ENCODE measurements at places on chromosomes 11 and 22.

GRCh38 chr11:8672346-8672745 lies 10.1 kb downstream of the TRIM66 start:
- DNase-seq, result no peak

DNA sequence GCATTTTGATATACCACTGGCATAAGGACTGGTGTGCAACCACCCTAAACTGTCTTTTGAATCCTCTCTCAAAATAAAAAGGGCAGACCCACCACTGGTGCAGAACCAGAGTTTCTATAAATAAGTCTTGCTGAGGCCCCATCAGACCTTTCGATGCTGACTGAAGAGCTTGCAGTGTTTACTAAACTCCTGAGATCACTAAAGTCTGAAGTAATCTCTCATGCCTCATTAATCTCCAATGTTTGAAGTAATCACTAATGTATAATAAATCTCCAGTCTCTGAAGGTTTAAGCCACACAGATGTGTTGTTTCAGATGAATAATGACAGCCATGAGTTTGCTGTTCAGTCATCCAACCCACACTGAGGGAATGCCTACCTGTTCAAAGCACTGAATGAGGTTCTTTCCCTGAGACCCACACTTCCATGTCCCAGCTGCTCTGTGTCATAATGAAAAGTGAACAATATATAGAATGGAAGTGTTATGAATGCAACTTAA lies 50.6 kb upstream of the DEUP1 start:
- peak; percentile 56 for DNase-seq

DNA sequence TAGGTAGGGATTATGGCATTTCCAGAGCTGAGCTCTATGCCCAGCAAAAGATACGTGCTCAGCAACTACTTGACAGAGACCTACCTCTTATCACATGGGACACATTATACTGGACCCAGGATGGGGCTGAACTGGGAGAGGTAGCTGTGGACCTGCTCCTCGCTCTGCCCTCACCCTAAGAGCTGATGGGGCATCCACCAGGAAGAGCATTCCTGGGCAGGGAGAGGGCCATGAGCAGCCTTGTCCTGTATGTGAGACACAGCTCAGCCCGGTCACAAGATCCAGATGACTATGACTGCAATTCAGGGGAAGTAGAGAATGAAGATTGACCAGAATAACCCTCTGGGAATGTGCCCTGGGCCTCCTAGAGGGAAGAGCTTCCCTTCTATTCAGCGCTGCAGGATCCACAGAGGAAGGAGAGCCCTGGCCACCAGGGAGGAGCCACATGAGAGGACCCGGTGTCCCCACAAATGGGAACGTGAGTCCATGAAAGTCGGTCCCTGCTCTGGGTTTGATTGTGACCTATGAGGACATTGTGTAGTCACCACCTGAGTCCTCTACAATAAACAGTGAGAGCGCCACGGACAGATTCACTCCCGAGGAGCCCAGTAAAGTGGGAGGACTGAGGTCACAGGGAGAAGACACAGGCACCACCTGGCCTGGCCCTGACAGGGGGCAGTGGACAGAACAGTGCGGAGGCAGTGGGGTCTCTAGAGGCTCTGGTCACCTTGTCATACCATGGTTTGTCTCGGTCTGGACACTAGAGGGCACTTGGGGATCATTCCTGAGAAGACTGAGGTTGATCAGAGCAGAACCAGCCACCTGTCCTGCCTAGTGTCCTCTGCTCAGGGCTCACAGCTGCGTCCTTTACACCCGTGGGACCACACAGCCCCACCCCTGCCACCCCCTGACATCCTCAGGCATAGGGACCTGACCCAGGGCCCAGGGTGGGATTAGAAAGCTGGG lies 99.5 kb downstream of the ZNF280B start:
- DNase-seq, result peak; percentile 78

DNA sequence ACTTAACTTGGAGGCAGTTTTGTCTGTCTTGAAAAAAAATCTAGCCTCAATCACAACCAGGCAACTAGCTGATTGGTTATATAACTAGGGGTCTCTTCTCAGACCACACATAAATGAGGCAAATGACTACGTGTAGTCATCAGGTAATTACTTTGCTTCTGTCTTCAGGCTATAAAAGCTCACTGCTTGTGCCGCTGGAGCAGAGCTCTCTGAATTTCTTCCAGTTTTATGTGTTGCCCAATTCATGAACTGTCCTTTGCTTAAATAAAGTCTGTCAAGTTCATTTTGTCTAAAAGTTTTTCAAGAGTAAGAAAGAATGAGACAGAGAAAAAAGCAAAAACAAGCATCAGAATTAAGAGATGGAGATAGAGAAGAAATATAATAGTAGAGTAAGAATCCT lies 93.4 kb downstream of the MUC15 start:
- no peak for DNase-seq

GRCh38 chr11:119538753-119539152 lies 115.8 kb upstream of the THY1 start:
- DNase-seq, result no peak

GRCh38 chr11:93717501-93717900 lies 23.8 kb downstream of the TAF1D start:
- DNase-seq, result no peak

DNA sequence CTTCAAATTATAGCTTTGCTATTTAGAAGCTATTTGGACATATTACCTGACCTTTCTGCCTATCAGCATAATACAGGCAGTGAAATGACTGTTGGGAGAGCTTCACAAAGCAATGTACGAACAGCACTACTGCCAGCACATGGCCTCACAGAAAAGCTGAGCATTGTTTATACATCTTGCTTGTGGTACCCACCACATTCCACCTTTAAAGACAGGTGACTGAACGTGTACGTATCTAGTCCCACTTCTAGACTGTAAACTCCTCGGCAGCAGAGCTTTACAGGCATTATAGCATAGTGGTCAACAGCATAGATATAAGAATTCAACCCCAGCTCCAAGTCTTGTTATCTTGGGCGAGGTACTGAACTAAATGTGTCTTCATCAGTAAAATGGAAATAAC lies 1.6 kb downstream of the JOSD1 start:
- DNase-seq, result no peak

GRCh38 chr11:45541693-45542434 lies 123.6 kb downstream of the CHST1 start:
- DNase-seq, result no peak

DNA sequence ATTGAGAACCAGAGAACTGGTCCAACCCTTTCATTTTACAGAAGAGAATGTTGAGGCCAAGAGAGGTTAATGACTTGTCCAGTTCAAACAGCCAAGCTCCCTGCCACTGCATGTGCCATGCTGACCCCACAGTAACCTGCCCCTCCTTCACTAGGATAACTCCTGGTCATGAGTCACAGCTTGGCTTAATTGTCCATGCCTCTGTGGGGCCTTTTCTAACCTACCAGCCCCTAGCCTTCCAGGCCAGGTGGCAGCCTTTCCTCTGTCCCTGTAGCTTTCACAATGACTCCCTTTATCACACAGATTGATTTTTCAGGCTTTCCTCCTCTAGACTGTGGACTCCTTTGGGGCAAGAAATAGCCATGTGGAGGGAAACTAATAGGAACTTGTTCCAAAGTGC lies 97.2 kb downstream of the PIWIL4 start:
- no peak for DNase-seq

GRCh38 chr11:130408901-130409300 lies 19.5 kb downstream of the ADAMTS8 start:
- DNase-seq, result no peak

DNA sequence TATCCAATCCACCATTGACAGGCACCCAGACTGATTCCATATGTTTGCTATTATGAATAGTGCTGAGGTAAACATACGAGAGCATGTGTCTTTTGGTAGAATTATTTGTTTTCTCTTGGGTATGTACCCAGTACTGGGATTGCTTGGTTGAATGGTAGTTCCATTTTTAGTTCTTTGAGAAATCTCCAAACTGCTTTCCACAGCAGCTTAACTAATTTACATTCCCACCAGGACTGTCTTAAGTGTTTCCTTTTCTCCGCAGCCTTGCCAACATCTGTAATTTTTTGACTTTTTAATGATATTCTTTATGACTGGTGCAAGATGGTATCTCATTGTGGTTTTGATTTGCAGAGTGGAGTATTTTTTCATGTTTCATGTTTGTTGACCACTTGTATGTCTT lies 8.3 kb downstream of the FDX1 start:
- no peak for DNase-seq

DNA sequence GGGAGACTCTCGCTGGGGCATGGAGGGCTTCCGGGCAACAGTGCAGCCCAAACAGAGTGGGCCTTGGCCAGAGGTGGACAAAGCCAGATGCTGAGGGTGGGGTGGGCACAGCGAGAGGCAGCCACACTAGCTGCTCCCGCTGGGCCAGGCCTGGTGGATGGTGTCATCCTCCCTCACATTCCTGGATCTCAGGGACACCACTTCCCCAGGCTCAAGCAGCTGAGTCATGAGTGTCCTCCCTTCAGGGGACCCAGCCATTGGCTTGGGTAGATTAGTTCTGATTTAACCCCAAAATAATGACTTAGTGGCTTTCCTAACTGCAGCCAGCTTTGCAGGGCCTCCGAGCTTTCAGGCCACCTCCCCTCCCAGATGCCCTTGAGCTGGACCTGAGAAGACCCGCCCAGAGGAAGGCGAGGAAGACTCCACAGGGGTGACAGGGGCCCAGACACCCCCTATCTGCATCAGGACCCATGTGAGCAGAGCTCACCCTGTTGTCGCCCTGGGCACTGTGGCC lies 25.9 kb upstream of the WNT7B start:
- no peak for DNase-seq

DNA sequence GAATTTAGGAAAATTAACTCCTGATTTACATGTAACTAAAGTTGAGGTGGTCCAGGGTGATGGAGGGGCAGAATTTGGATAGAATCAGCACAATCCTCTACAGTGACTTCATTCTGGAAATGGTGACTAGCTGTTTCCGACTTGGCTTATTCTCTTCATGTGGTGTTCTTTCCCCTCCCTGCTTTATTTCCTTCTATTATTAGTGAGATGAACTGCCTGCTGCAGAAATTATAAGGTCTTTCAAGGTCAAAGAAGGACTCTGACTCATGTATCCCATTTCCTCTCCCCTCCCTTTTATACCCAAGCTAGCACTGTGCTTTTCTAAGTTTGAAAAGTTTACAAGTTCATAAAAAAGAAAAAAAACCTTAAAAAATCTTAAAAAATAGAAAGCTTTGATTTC lies 12.2 kb upstream of the MRPL17 start:
- no peak for DNase-seq

GRCh38 chr11:81449588-81450156 lies 1284.0 kb downstream of the FAM181B start:
- DNase-seq, result no peak

GRCh38 chr22:44261861-44262595 lies 50.7 kb downstream of the SHISAL1 start:
- DNase-seq, result no peak

- no peak for DNase-seq
Observed at GRCh38 chr22:29987137-29987536, 93.1 kb upstream of the HORMAD2 start.

DNA sequence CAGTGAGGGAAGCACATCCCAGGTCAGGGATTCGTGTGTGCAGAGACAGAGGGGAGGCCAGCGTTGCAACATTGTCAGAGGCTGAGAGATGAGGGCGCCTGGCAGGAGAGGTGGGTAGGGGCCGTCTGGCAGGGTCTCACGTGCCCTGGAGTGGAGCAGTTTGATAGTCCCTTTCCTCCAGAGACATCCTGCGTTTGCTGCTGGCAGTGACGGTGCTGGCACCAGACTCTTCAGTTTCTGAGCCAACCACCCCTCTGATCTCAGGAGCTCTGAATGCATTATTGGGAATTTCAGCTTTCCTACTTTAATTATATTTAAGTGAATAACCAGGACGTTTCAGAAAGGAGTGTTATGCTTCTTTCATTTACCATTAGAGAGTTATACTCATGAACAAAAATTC lies 136.5 kb downstream of the WNT7B start:
- no peak for DNase-seq

GRCh38 chr11:121793916-121794315 lies 322.1 kb downstream of the BLID start:
- DNase-seq, result no peak

- no peak for DNase-seq
Observed at GRCh38 chr11:28969832-28970231, 861.6 kb downstream of the METTL15 start.

- no peak for DNase-seq
Observed at GRCh38 chr11:96110302-96110701, 186.4 kb upstream of the MTMR2 start.

- no peak for DNase-seq
Observed at GRCh38 chr11:77340501-77340900, 39.0 kb upstream of the GDPD4 start.

GRCh38 chr11:118283037-118283636 lies 19.0 kb upstream of the MPZL2 start:
- no peak for DNase-seq

- no peak for DNase-seq
Observed at GRCh38 chr11:95606824-95607223, 182.8 kb downstream of the FAM76B start.

GRCh38 chr22:30008401-30008800 lies 71.9 kb upstream of the HORMAD2 start:
- no peak for DNase-seq

GRCh38 chr11:12840871-12841660 lies 166.8 kb downstream of the TEAD1 start:
- DNase-seq, result no peak

- DNase-seq, result no peak
Observed at GRCh38 chr11:96196181-96196662, 146.8 kb downstream of the MAML2 start.

Measured in HEK293T (cell line).